NCI-H69 (cell line): ENCODE measurements at places on chromosomes 5 and 9.

DNA sequence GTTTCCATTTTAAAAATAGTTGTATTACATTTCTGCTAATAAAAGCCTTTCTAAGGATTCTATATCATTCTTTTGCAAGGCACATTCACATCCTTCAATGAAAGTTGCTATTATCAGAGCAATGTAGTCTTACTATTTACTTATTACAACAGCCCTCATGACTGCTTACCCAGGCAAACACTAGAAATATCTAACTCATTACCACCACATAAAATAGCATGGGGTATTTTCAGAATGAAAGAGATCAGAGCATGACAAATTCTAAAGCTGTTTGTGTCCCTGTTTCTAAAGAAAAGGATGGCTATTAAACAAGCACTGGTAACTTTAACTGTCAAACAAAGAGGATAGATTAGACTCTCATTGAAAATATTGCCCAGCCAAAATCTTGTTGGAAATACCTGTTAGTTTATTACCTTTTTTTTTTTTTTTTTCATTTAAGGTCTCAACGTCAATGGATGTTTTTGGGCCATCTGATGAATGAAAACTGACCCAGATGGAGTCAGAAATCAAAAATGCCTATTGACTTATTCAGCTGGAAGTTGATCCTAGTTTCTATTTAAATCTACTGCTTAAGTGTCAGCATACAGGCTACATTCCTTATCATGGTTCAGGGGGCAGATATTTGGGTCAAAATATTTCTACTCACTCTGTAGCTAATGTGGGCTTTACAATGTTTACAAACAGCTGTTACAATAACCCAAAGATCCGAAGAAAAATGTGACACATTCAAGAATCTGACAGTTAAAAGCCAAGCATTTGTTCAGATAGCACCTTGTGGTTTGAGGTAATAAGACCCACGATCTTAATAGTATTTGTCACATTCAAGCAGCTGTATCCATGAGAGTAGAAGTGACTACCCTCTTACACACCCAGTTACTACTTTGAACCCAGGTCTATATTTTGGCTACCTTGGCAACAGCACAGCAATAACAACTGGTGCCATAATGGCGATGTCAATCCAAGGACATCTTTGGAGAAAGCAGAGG is 554.8 kb upstream of the MEF2C start:
- peak; percentile 21 for DNase-seq

- no peak for DNase-seq
These were observed 47.8 kb downstream of the THOC3 start for GRCh38 chr5:175920231-175920811.

GRCh38 chr5:151903243-151903653 is 21.4 kb downstream of the GLRA1 start:
- peak; percentile 15 for DNase-seq

DNA sequence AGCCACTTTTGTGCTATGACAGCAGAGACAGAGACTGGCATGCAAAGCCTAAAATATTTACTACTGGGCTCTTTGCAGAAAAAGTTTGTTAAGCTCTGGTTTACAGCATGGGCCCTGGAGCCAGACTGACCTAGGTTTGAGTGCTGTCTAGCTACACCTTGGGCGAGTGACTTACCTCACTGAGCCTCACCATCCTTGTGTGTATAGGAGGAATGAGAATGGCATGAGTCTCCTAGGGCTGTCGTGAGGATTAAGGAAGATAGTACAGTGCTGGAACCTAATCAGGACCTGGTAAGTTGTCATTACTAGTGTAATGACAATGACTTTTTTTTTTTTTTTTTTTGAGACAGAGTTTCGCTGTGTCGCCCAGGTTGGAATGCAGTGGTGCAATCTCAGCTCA is 65.2 kb downstream of the MSX2 start:
- no peak for DNase-seq

DNA sequence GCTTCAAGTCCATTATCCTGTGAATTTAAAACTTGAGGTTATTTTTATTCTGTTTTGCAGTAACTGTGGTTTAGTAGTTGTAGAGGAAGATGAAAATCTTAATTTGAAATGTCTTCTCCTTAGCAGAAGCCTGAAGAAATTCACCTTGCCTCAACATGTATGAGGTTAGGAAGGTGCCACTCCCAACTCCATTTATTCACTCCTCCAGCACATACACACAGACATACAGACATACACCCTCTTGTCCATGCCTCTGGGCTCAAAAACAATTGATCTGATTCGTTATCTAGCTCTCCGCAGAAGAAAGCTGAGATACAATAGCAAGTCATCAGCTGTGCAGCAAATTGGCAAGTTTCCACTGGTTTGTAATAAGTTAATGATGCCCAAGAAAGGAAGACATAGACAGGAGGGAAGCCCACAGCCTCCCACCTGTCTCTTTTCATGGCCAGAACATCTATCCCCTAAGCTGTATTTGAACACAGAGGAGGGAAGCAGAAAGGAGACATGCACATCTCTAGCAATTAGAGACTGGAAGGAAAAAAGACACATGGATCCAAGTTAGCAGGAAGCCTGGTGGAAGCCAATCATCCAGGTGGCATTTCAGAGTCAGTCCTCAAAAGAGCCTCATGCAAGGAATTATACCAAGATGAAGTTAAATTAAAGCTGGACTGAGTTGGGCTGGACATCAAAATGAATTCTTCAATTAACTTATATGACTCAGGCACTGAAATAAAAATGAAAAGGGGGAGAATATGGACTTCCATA is 257.9 kb downstream of the ASTN2 start:
- peak; percentile 80 for DNase-seq

DNA sequence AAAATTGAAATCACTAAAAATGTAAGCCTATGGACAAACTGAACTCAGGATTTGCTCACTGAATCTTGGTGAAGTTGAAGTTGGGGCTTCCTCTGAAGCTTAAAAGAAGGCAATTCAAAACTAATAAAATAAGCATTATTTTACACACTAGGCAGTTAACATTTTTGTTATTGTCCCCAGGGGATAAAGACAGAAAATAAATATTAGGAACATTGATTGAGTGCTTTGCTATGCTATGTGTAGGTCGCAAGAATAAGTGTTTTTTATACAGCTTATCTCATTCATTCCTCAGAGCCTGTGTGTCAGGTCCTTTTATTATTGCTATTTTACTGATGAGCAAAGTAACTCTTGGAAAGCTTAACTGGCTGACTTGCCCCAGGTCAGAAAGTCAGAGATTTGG is 82.2 kb downstream of the ZNF608 start:
- no peak for DNase-seq

DNA sequence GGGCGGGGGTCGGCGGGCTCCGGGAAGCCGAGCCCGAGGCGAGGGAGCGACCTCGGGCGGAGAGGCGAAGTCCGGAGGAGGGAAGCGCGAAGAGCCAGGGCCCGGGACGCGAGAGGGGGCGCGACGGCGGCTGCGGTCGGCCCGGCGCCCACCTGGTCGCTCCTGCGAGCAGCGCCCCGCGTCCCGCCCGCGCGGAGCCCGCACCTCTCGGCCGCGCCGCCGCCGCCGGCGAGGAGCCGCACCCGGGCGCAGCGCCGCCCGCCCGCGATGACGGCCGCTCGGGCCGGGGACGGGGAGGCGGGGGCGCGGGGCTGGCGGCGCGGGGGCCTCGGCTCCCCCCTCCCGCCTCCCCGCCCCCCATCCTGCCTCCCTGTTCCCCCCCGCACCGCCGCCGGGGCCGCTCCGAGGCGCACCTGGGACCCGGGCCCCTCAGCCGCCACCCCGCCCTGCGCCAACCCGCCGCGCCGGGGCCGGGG is 2.6 kb downstream of the NR5A1 start:
- DNase-seq = no peak

DNA sequence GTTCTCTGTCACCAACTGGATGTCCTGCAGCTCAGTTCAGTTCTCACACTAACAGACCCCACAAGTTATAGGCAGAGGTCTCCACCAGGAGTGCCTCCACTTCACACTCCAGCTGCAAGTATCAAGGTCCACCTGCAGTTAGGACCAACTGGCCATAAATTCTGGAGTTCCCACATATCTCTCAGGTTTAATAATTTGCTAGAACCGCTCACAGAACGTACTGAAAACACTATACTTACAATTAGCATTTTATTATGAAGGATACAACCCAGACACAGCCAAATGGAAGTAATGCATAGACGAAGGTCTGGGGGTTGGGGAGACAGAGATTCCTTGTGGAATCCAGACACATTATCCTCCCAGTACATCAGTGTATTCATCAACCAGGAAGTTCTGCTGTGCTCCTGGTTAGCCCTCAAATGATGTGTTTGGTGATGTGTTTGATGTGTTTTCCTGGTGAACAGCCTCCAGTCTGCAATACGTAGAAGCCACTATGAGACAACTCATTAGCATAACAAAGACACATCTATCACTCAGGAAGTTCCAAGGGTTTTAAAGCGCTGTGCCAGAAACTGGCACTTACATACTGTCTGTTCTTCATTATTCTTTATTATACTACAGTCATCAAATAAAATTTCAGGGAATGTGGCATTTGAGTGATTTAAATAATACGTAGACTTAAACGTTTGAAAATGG is 25.4 kb downstream of the OGN start:
- peak; percentile 84 for DNase-seq

- peak; percentile 18 for DNase-seq
These were observed 352.9 kb downstream of the DNAH5 start for GRCh38 chr5:13591621-13592020.

DNA sequence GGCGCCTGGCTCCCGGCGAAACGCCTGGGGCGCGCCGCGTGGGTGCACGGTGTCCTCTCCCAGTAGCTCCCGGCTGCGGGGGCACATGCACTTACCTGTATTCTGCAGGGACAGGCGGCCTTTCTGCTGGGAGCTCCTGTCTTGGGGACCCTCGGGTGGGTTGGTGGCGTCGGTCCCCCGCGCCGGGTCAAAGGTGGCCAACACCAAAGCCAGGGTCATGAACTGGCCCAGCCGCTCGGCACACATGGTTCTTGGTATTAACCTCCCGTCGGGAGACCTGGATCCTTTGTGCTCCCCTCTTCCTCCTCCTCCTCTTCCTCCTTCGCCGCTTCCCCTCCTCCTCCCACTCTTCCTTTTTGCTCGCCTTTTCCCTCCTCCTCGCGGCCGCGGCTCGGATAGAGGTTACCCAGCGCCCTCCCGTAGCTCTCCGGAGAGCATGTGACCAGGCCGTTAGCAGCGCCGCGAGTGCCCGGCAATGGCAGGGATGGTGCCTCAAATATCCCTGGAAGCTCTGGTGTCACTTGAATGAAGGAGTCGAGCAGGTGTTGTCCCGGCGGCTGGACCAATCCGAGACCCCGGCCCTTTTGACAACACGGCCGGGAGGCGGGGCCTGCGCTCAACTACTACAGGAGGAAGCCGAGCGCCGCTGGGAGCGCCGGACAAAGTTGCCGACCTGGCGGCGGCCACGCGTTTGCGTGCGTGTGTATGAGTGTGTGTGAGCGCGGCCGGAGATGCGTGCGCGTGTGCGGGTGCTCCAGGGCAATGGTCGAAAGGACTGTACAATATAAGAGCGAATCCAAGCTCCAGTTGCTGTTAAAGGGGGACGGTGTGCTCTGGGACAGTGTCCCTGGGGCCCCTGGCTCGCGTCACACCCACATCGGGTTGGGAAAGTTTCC is at the start of gene STC2:
TSS of gene STC2 (minus strand) at position 467 of the 896 bp plus-strand sequence. CDS start at position 246, 221 bp downstream.
- peak; percentile 99 for DNase-seq

DNA sequence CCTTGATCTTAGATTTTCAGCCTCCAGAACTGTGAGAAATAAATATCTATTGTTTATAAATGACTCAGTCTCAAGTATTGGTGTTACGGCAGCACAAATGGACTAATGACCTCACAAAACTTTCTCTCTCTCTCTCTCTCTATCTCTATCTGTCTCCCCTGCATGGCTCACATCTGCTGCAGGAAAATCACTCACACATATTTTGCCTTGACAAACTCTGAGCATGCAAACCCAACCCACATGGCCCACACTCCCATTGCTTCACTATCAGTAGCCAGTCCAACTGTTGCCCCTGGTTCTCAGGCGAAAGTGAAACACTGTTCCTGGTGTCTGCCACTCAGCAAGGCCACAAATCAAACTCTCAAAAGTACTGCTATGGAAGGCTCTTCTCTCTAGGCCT is 66.4 kb upstream of the PIK3R1 start:
- DNase-seq = no peak
